ENCODE measurements at places on chromosomes 3 and 15. TPM values are rescaled to one million over a fixed set of nuclear protein-coding genes. Genes with fewer than 3 reads are reported as not detected.

The SLC22A13 gene
- total RNA-seq, result 2.6 TPM

The ECE2 gene
- total RNA-seq, result not detected

The ARID3B gene
- 5.5 TPM for total RNA-seq

The CISH gene
- total RNA-seq, result 1.5 TPM

The UNC13C gene
- 0.33 TPM for total RNA-seq

The MKRN3 gene
- 0.11 TPM for total RNA-seq

The MTHFS gene
- total RNA-seq, result 9.3 TPM

The C15orf62 gene
- total RNA-seq, result 0.33 TPM
